ENCODE measurements at places on chromosomes 1 and 21. TPM values are rescaled to one million over a fixed set of nuclear protein-coding genes. Genes with fewer than 3 reads are reported as not detected.

DNA sequence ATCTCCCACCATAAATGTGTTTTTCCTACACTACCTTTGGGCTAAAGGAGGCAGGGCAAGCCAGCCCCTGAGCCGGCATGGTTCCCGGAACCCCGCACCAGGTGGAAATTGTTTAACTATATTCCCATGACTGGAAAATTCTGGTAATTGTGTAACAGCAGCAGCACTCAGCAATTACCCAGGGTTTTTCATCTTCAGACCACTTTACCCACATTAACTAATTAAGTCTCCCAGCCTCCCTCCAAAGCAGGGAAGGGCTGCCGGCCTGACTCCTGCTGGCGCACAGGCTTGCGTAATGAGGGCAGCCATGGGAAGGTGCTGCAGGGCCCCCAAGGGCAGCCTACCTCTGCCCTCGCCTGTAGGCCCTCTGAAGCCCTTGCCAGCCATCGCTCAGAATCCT, 140.7 kb upstream of the VAMP3 start:
- DNase-seq, result no peak

DNA sequence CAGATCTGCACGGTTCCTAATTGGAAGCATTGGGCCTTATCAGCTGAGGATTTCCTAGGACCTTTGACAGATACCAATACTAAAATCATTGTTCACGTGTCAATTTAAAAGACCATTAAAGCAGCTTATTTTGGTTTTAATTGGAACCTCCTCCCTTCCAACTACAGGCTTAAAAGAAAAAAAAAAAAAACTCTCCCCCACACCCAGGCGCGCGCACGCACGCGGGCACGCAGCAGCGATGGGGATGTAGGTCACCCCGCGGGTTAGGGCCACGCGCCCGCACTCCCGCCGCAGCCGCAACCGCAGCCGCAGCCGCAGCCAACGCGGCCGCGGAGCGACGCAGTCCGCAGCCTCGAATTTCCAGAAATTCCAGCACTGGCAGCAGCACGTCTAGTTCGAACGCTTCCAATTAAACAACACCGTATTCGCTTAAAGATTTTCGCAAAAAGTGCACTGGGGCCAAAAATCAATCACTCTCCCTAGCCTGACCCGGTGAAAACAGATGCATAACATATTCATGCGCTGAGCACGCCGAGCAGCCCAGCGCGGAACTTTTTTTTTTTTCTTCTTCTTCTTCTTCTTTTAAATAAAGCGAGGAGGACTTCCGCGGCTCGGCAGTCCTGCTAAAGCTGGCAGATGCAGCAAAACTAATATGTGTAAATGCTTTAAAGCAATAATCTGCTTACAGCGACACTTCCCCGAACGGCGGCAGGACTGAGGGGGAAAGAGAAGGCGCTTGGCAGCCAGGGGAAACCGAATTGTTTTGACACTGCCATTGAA, 13.3 kb upstream of the BARHL2 start:
- peak; percentile 83 for DNase-seq

GRCh38 chr21:45981151-45982091, at the start of gene COL6A1:
Gene COL6A1, plus strand, starts transcription at chr21:45981770. Its CDS starts 81 bp downstream, at chr21:45981851.
- peak; percentile 96 for DNase-seq

GRCh38 chr21:44297525-44298290, 2.1 kb upstream of the PFKL start:
- DNase-seq, result peak; percentile 95

GRCh38 chr1:110752941-110753725, 78.4 kb upstream of the KCNA3 start:
- DNase-seq, result no peak

GRCh38 chr21:44994047-44994694, 54.3 kb downstream of the SLX9 start:
- no peak for DNase-seq

DNA sequence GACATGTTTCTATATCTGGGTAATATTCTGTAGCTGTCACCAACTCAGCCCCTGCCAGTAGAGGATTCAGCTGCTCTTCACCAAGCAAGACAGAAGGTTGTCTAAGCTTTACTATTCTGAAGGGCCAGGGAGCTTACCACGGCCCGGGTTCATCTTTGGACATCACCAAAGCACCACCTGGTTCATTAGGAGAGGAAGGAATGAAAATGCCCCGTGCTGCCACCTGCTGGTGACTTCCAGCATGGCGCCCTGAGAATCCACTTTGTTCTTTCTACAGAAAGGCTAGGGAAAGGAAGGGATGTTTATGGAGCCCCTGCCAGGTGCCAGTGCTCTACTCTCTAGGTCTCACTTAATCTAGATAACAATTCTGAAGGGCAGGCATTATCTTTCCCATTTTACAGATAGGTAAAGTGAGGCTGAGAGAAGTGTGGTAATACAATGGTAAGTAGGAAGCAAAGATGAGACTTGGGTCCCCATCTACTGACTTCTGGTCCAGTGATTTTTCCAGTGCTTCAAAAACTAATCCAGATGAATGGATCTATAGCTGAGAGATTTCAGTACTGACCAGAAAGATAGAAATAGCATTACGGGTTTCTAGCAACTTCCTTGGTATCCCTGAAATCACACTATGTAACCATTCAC, 79.5 kb downstream of the BEND5 start:
- DNase-seq, result no peak

The SPOCD1 gene
- total RNA-seq, result 0.17 TPM

The CDCA8 gene
- total RNA-seq, result not detected

The KLHL20 gene
- 28.3 TPM for total RNA-seq

The OR6P1 gene
- total RNA-seq, result not detected

The TNFRSF1B gene
- 15.4 TPM for total RNA-seq

All from esophagus muscularis mucosa (tissue), 4 donors.